Cardiac muscle cell (in vitro differentiated cells and primary cell): ENCODE measurements at places on chromosomes 3 and 15.

DNA sequence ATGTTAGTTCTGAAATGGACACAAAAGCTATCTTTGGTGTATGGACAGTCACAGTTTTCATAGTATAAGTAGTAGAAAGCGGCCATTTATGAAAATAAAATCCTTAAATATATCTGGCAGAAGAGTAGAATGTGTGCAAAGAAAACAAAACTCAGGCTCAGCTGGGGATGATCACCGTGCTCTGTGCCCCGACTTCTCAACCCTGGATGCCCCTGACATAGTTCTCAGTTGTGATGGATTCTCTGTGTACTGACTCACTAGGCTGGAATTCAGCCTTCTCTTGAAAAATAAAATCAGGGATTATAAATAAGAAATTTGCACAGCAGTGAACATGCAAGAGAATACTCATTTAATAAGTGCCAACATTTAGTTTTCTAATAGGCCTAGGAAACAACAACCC, 925.1 kb upstream of the NR2F2 start:
- DNase-seq, result no peak

- peak; percentile 75 for DNase-seq
These were observed 77.1 kb downstream of the WDR76 start for GRCh38 chr15:43903864-43904290.

DNA sequence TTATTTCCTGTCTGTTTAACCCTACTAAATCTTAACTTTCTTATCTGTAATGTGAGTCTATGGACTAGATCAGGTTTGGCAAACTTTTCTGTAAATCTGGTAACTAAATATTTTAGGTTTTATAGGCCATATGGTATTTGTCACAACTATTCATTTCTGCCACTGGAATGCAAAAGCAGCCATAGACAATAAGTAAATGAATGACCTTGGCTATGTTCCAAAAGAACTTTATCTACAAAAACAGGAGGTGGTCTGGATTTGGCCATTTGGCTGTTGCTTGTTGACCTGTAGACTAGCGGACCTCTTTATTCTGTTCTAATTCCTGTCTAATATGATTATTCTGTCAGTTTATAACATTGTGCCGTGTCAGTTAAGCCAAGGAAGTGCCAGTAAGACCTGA, 314.2 kb downstream of the LPP start:
- no peak for DNase-seq

DNA sequence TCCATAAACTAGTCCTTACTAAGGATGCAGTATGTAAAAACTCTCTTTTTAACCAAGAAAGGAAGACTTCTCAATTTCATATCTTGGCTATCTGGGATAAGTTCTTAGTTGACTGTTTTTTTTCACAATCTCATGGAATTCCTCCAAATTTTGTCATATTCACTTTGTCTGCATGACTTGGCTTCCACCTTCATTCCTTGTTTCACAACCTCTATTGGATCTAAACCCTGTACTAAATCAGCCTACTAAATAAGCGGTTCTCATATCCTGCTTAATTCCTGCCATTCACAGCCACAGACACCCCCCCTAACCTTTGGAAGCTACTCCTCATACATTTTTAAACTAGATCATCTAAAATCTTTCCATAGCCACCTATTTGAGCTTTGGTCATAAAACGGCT, 370.6 kb upstream of the NAALADL2 start:
- no peak for DNase-seq

GRCh38 chr15:89490081-89490813, 6.1 kb downstream of the RHCG start:
- DNase-seq, result no peak

DNA sequence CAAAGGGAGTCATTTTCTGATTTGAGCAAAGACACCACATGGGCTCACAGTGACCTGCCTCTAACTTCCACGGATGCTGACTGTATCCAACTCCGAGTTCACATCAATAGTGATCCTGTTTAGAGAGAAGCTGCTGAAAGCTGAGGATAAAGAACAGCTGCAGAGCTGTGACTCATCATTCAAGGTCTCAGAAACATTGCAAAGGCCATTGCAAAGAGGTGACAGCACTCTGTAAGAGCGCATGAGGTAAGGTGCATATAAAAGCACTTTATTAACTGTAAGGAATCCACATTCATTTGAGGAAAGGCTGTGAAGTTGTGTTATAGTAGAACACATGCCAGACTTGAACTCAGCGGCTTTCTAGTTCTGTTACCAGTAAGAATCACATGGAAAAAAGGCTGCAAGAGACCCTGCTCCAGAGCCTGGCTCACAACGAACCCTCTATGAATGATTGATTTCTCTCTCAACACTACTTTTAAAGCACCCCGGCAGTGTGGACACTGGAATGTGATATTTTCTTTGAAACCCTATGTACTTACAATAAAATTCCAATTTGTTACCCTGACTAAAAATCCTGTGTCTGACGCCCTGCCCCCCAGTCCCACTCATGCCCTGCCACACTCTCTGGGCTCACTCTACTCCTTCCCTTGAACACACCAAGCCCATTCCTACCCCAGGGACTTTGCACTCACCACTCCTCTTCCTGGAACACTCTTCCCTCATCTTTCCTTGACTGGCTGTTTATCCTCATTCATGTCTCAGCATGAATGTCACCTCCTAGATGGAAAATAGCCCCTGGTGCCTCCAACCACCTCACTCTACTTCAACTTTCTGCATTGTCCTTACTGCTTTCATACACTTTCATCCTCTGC, 111.2 kb downstream of the LSM3 start:
- peak; percentile 56 for DNase-seq

- DNase-seq, result peak; percentile 82
These were observed 36.3 kb downstream of the CHST14 start for GRCh38 chr15:40506964-40507571.

DNA sequence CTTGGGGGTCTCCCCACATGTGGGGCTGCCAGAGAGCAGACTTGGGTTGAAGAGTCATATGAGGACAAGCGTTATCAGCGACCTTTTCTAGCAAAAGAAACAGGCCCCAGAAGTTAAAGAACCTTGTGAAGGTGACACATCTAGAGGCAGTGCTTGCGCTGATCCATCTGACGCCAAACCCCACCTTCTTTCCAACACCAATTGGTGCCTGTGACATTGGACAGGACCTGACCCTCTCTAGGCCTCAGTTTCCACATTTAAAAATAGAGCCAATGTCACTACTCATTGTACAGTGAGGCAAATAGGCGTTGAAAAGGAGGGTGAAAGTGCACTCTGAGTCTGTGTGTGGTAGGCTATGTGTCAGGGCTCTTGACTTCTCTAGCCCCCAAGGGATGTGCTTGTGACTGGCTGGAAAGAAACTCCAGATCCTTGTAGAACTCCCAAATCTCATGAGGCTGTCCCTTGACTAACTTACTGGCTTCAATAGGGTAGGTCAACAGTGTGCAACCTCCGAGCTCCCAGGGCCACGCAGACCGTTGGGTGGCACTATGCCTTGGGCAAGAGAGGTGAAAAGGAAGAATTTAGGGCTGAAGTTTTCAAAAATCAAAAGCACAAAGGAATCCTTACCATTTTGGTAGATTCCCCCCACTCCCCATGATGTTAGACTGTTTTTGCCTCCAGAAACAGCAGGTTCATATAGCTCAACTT, 666 bp upstream of the FAM219B start:
- DNase-seq, result peak; percentile 17

- no peak for DNase-seq
These were observed 15.0 kb downstream of the TIGIT start for GRCh38 chr3:114308830-114309229.

DNA sequence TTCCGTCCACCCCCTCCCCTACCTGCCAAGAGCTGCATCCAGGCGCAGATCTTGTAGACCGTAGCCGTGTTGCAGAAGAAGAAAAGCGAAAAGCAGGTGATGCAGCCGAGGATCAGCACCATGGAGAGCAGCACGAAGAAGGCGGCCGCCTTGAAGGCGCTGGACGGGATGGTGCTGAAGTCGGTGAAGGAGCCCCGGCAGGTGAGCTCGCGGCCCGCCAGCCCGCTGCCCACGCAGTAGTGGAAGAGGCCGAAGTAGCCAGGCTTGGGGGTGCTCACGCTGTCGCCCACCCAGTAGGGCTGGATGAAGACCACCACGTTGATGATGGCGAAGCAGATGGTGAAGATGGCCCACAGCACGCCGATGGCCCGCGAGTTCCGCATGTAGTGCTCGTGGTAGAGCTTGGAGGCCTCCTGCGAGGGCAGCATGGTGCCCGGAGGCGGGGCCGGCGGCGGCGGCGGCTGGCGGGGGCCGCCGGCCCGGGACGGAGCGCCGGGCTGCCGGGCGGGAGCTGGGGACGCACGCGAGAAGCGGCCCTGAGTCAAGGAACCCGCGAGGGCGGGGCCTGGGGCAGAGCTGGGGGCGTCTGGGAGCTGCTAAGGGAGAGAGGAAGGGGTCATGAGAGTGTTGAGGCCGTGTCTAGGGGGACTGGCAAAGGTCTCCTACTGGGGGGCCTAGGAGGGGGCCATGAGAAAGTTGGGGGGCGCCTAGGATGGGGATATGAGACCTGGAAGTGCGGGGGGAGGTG, 1.2 kb downstream of the LHFPL4 start:
- DNase-seq, result peak; percentile 84

GRCh38 chr3:102827386-102827785, 392.6 kb downstream of the ZPLD1 start:
- no peak for DNase-seq

DNA sequence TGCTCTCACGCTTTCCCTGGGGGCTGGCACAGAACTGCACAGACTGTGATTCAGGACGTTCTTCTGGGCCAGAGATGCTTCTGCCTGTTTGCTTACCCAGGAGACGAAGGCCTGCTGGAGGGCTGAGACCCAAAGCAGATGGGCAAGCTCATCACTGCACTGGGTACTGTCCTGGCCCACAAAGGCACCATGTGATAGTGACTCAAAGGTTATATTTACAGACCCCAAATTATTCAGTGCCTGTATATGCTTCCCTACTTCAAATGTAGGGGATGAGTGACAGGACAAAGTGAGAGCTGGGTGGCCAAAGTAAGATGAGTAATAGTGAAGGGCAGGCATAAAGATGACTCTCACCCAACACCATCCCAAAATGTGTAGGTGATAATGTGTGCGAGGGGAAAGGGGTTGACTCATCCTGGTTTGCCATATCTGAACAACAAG, 127.4 kb downstream of the WDR76 start:
- DNase-seq, result no peak

DNA sequence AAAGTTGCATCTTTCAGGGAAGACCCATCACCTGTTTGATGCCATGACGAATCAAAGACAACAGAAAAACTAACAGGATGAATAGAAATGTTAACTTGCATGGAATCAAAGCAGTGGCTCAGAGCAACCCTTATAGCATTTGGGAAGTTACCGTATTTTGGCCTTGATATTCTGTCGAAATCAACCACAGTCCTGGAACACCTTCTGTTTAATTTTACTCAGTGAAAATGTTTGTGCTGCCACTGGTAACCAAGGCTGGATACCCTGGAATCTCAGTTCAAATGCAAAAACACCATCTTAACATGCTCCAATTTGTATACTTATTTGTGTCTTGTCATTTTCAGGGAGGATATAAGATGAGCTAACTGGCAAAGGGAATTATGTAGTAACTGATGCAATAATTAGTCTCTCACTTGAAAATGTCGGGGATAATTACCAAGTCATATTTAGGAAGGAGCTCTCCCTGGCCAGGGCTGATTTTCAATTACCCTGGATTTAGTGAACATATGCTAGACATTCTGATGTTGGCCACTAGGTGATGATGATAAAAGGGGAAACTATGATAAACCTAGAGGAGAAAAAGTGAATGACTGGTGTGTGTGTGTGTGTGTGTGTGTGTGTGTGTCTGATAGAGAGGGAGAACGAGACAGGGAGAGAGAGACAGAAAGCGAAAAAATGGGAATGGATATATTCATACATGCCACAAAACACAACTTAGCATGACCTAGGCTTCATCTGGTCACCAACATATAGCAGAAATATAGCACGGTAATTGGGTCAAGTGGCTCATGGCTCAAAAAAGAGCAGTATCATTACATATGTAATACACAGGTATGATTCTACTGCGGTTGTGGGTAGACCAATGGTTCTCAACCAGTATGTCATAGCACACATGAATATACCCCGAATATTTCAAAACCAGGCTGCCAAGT, 19.0 kb upstream of the PRICKLE2 start:
- no peak for DNase-seq
